PC-3 (cell line): ENCODE measurements at places on chromosomes 1 and 21. TPM values are rescaled to one million over a fixed set of nuclear protein-coding genes. Genes with fewer than 3 reads are reported as not detected.
A peak's percentile ranks its signal among the peaks of the same experiment; 100 is the strongest.

DNA sequence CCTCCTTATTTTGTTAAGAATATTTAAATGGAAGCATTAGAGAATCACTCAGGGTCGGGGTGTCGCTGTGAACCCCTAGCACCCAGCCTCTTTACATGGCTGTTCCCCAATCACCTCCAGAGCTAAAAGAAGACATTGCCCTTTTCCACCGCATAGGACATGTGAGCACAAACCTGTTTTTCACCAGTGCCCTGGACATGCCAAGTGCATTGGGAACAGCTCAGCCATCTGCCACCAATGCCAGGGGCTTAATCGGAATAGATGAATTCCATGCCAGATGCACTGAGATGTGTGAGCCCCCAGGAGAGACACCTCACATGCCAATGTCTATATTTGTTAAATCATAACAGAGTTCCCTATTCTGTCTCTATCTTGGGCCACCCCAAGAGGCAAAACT lies 33.3 kb downstream of the EIF2D start:
- no peak for DNase-seq

- peak; percentile 72 for DNase-seq
Measured at GRCh38 chr1:193229136-193229535, 42.7 kb upstream of the B3GALT2 start.

- no peak for DNase-seq
Measured at GRCh38 chr1:20008391-20008841, 29.0 kb upstream of the PLA2G2A start.

DNA sequence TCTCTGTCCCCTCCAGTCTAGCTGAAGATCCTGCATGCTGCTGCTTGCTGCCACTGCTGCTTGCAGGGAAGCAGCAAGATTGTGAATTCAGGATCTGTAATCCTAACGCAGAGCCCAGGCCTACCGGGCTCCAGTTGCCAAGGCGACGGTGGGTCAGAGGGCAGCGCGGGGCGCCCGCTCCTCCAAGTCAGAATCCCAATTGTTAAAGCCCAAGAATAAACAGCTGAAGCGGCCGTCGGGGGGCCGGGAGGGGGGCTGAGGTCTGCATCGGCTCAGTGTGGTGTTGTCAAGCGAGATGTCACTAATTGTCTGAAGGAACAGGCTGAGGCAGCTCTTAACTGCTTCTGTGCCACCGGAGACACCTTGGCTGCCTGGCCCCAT lies 36.8 kb downstream of the AHDC1 start:
- no peak for DNase-seq

DNA sequence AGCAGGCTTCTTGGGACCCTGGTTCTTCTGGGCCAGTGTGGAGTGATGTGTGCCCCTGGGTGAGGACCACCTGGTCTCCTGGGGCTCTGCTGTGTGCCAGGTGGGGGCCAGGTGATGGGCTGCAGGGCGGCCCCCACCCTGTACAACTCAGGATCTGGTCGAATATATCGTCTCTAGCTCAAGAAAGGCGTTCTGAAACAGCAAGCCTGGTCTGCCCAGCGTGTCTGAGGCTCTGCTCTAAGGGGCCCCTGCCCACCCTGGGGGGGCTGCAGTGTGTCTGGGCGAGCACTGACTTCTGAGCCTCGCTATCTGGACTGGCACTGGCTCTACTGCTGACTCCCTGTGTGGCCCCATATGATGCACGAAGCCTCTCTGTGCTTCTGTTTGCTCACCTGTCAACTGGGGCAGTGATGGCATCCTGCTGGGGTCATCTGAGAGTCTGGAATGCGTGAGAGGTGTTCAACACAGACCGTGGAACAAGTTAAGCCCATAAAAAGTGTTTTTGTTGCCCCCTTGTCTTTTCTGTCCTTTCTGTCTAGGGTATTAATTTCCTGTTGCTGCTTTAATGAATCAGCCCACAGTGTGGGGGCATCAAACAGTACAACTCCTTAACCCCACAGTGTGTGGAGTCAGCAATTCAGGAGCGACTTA lies 56.0 kb upstream of the TRAPPC10 start:
- DNase-seq: no peak

GRCh38 chr21:45431781-45432572 lies 27.0 kb downstream of the COL18A1 start:
- DNase-seq: no peak

PDPN gene
- total RNA-seq: 0.29 and 0.47 TPM in 2 replicates

BCAR3 gene
- 169 and 171 TPM in 2 replicates for total RNA-seq
